ENCODE measurements at places on chromosomes 6 and 20.

DNA sequence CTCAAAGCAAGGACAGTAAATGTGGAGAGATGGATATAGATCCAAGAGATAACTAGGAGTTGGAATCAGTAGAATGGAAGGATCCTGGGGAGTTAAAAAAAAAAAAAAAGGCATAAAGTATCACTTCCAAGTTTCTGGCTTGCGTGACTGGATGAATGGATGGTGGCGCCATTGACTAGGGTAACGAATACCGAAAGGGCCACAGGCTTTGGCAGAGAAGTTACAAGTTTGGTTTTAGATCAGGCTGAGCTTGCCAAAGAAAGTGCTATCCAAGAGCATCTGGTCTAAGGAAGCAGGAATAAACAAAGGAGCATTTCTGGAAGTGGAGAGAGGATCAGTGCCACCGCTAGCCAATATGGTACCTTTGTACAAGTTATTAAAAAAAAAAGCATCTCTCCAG, 17.5 kb downstream of the L3MBTL1 start:
- DNase-seq: no peak

DNA sequence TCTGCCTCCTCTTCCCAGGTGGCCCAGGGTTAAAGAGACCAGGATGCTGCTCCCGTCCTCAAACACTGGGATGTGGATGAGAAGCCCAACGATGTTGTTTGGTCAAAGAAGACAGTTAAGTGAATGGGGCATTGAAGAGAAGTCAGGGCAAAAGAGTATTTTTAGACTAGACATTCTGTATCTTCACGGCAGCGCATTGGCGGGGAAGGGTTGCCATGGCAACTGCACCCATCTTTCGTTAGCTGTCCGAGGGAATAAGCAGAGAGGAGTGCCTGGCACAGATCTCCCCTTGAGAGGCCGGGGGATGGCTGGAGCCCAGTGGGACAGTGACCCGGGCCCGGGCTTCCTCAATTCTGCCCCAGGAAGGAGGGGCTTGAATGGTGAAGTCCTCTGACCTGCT, 56.4 kb upstream of the GPR31 start:
- no peak for DNase-seq

DNA sequence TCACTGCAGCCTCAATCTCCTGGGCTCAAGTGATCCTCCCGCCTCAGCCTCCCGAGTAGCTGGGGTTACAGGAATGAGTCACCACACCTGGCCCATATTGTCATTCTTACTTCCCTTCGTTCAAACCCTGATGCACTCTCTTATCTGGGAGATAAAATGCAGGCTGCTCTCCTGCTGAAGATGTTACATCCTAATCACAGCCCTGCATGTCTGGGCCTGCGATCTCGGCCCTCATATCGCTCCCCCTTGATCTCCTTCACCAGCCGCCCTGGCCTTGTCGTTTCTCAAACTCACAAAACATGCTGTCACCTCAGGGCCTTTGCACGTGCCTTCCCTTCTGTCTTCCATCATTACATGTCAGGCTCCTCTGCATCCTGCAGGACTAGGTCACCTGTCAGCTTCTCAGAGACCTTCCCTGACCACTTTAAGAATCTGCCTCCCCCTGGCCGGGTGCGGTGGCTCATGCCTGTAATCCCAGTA, 8.8 kb upstream of the C20orf203 start:
- no peak for DNase-seq

GRCh38 chr6:91438570-91438969, 851.7 kb upstream of the MAP3K7 start:
- no peak for DNase-seq

GRCh38 chr6:136923116-136923953, 1.2 kb downstream of the SLC35D3 start:
- DNase-seq: no peak

All from epithelial cell of prostate (primary cell).